CD8-positive, alpha-beta memory T cell (primary cell): ENCODE measurements at places on chromosomes 2 and 18.
A peak's percentile ranks its signal among the peaks of the same experiment; 100 is the strongest.

GRCh38 chr2:81266106-81266505 lies 961.6 kb upstream of the LRRTM1 start:
- no peak for DNase-seq

GRCh38 chr2:134290358-134290757 lies 36.5 kb downstream of the MGAT5 start:
- DNase-seq, result no peak

- no peak for DNase-seq
Observed at GRCh38 chr2:88074854-88075292, 7.2 kb downstream of the SMYD1 start.

DNA sequence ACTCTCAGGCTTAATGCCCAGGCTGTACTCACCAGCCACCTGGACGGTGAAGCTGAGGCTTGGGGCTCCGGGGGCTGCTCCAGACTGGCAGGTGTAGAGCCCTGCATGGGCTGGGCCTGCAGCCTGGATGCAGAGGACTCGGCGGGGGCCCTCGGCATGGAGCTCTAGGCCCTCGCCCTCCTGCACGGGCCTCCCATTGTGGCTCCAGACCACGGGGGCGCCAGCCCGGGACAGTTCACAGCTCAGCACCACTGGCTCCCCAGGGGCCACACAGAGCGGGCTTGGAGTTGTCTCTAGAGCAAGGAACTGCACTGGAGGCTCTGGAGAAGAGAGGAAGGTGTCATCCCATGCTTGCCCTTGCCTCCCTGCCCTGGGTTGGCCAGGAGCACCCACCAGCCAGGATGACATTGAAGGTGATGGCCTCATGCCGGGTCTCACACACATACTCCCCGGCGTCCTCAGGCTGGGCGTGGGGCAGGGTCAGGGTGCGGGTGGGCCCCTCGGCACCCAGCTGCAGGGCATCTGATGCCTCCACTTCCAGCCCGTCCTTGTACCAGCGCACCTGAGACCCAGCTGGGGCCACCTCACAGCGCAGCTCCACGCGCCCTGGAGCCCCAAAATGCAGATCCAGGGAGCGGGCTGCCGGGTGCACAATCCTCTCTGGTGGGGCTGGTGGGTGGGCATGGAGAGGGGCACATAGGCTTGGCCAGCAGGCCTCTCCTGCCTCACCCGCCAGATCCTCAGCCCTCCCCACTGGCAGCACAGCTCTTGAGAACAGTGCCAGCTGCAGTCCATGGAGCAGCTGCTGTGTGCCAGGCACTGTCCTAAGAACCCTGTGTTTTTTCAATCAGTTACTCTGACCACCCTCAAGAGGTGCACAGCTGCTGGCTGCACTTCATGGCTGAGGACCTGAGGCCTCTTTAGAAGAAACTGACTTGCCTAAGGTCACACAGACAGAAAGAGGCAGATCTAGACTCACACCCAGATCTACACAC lies 13.3 kb downstream of the OBSL1 start:
- DNase-seq, result no peak

DNA sequence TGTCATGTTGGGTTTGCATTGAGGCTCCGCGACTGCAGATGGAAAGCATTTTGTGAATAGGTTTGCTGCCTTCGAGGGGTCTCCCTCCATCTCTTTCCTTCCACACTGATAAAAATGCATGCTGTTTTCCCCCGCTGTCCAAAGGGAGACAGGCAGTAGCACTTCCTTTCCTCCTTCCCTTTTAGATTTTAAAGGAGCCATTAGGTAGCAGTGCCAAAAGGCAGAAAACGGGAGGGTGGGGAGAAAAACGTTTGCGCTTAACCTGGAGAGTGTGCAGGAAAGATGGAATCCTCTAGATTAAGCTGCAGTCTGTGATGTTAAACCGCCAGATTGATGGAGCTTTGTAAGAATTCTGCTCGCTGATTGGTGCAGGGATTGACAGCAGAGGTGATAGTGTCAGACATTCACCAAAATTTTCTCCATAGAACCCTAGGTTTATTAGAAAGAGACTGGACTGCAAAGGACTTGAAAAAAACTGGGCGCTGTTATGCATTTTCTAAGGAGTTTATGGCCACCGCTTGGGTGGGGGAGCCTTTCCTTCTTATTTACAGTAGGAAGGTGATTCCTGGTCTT lies 688 bp downstream of the MAPRE2 start:
- peak; percentile 46 for DNase-seq

DNA sequence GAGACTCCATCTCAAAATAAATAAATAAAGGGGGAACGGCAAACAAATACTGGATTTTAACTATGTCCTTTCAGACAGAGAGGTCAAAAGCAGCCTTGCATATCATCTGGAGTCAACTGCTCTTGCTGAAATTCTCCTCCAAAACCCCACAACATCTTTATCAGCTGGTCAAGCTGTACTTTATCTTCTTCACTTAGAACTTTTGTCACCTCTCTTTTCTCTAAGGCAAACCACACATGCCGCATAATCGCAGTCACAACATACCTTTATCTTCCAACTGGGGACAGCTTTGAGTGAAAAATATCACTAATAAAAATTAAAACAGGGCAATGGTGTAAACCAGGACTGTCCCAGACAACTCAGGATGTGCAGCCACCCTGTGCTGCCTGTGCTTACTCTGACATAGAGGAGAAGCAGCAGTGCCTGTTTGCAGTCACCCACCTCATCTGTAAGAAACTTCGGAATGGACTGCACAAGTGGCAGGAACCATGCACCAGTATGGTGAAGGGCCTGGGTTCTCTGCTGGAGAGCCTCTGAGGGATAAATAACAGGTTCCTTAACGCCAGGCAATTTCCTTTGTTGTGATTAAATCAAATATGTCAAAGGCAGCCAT lies 6.2 kb downstream of the MPPE1 start:
- no peak for DNase-seq

DNA sequence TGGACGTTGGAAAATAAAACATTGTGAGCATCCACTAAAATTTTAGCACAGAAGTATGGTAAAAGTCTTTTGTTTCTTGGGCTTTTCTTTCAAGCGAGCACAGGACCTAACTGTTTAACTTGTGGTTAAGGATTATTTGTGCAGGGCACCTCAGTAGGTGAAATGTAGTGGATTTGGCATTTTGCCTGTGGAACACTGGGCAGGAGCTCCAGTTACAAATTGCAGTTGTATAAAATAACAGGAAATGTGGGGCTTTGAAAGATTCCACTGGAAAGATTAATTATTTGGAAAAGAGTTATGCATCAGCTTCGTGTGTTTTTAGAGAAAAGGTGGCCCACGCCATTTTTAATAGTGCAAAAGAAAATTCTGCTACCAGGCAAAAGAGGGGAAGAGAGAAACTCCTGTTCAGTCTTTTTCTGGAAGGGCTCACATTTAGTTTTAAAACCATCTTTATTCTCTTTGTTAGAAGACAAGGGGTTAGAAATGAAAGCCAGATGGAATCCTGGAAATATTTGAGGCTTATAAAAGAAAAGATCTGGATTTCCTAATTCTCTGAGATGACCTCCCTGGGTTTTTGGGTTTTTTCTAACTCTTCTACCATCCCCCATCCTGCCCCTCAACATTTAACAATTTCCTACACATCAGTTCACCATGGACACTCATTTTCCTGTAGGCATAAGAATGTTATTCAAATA lies 144.3 kb upstream of the SERTAD2 start:
- DNase-seq, result no peak

DNA sequence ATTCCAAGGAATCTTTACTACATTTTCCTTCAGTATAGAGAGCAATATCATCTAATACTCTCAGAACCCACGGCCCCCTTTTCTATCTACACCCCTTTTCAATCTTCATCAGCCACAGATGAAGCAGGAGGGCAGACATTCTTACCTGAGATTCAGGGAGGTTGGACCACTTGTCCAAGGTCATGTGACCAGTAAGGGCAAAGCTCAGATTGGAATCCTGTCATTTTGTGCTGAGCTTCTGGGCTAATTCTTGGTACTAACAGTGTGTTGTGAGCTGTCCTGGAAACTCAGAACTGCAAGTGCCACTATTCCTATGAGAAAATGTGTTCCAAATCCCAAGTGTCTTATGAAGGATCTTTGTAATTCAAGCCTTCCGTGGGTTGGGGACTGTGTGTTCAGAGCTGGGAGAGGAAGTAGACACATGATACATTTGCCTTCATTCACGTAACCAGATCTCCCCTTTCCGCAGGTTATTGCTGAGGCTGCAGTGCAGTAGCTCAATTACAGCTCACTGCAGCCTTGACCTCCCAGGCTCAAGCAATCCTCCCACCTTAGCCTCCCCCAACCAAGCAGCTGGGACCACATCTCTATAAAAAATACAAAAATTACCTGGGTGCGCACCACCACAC lies 3.3 kb downstream of the CHRNA1 start:
- DNase-seq, result no peak

DNA sequence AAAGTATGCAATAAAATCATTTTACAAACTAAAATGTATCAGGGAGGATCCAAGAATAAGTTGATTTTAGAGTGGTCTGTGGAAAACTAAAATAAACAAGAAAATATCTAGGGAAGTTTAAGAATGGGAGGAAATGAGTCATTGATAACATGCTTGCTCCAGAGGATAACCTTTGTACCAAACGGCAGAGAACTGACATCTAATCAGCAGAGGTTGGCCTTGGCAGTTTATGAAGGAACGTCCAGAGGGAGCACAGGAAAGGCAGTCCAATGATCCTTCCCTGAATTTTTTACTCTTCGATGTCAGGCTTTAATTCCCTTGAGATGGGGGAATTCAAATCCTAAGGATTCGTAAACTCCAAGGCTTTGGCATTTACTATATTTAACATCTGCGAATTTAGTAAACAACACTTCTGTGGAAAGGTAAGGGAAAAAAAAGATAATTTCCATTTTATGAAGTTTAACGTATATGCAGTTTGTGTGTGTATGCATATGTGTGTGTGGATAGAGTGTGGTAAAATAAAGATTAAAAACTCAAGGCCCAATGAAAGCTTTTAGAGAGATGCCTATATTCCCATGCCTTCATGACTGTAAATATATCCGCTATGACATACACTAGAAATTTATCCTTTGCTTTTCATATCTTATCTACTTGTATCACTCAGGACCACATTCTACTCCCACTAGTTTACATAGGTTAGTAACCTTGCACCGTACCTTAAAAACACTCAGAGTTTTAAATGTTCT lies 8.7 kb upstream of the INPP1 start:
- DNase-seq, result no peak

- no peak for DNase-seq
Observed at GRCh38 chr2:56962673-56963072, 778.9 kb downstream of the CCDC85A start.

- DNase-seq, result no peak
Observed at GRCh38 chr2:234960175-234961088, 8.6 kb downstream of the SH3BP4 start.

GRCh38 chr2:63975437-63976124 lies 43.6 kb downstream of the VPS54 start:
- no peak for DNase-seq

- DNase-seq, result no peak
Observed at GRCh38 chr2:3839476-3839875, 136.1 kb downstream of the DCDC2C start.

DNA sequence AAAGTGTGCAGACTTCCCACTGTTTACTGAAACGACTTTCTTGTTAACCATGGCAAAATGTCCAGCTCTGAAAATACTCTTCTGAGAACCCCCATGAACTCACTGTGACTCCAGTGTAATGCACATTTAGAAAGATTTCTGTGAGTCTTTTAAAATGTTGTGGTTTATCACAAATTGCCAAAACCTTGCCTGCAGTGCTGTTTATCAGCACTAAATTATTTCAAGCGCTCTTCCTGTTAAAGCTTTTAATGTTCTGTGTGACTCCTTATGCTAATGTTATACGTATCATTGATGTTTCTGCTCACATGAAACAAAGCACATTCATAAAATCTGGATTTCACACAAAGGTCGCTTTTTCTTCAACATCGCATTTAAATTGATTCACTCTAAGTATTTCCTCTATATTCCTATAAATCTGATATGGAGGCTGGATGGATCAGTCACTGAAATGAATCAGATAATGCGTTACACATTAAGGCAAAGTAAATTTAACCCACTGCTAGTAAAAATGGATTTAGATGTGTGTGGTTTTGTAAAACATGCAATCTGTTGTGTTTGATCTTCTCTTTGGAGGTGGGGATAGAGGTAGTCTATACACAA lies 521.2 kb downstream of the NYAP2 start:
- DNase-seq, result no peak

DNA sequence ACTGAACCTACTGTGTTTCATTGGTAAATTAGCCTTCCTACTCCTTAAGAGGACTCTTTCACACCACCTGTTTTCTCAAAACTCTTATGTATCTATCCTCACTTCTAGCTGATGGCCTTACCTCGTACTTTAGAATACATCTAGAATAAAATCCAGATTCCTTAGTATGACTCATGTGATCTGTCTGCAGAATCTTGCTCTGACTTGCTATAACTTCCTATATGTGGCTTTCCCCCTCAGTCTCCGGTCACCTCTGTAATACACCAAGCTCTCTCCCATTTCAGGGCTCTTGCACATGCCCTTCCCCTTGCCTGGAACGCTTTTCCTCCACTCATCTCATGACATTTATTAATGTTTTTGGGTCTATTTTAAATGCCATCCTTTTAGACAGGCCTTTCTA lies 95.6 kb upstream of the LHCGR start:
- no peak for DNase-seq

- no peak for DNase-seq
Observed at GRCh38 chr2:101533561-101534148, 58.7 kb upstream of the RFX8 start.

DNA sequence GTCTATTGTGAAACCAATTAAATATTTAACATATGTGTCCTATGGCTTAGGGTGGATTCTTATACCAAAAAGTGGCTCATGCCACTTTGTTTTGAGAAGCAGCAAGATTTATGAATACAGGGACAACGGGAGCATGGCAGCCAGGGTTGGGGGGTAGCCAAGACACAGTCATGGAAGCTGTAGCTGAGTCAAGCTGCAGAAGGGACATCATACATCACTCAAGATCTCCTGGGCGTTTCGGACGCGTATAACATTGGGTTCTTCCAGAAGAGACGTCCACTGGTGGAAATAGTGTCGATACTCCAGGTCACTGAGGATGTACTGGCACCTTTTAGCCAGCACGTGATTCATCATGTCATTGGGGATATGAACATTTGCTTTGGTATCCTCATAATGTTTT lies 152.7 kb downstream of the RIF1 start:
- no peak for DNase-seq

DNA sequence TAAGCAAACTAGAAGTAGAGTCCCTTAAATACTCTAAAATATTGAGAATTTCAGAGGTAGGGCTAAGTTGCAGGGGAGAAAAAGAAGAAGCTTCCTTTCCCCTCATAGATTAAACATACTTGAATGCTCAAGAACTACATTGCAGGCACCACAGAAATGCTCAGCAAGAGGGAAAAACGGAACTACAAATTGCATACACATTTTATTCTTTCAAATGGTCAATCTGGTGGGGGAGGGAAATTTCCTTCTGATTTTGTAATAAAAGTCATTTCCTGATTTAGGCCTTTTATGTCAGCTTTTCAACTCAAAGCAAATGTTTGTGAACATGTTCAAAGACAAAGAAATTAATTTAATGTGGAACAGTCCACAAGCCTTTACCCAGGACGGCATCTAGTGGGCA lies 33.0 kb downstream of the FARSB start:
- DNase-seq, result no peak

GRCh38 chr2:223725494-223725893 lies 111.9 kb downstream of the AP1S3 start:
- no peak for DNase-seq
